Stimulated activated CD8-positive, alpha-beta memory T cell treated with anti-CD3 and anti-CD28 coated beads, Interleukin-7, amount 100 ng/mL, for 1 hour (primary cell): ENCODE measurements at places on chromosomes 2 and 18.

DNA sequence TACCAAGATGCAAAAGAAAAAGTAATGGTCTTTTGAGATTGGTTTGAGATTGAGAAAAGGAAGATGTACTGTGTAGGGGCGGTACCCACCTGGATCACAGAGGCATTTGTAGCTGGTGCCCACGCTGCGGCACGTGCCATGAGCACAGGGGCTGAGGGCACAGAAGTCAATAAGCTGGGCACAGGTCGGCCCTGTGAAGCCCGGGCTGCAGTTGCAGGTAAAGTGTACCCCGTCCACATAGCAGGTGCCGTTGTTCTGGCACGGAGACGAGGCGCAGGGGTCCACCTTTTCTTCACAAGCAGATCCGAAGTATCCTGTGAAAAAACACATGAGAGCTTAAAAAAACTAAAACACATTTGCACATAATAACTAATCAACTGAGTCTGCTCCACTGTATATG, 176.1 kb upstream of the PID1 start:
- DNase-seq: no peak

DNA sequence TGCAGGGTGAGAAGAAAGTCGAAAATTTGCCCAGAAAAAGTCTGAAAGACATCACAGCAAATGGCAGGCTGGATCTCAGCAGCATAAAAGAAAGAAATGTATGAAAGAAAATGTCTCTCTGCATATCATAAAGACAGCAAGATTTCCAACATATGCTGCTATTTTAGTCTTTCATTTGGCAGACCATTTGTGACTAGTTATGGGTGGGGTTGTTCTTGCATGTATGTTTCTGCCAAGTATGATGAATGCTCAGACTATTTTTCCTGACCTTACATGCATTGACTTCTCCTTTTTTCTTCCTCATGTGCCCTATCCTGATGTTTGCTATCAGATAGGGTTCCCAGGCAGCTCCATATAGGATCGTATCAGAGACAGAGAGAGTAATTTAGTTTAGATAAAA, 58.5 kb upstream of the PARD3B start:
- no peak for DNase-seq

GRCh38 chr2:237927986-237928385, 38.8 kb upstream of the UBE2F start:
- DNase-seq: no peak

GRCh38 chr2:120907822-120908221, 172.2 kb downstream of the GLI2 start:
- no peak for DNase-seq

GRCh38 chr2:170298861-170299429, 121.0 kb downstream of the MYO3B start:
- DNase-seq: no peak

DNA sequence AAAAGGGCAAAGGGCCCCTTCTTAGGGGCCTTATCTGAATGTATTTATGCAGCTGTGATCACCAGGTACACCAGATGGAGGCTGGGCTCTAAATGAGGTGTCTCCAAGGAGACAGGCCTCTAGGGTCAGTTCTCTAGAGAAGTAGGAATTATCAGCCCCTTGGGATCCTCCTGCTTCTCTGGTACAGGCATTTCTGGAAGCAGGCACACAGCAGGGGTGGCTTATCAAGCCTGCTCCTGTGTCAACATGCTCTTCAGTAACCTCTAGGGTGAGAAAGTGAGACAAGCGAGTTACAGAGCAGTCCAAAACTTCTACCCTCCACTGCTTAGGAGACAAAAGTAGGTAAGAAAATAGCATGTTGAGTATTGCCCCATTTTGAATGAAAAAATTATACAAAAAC, 13.8 kb downstream of the TPGS2 start:
- DNase-seq: no peak

- DNase-seq: no peak
Observed at GRCh38 chr2:207558079-207558491, 28.3 kb downstream of the CREB1 start.

DNA sequence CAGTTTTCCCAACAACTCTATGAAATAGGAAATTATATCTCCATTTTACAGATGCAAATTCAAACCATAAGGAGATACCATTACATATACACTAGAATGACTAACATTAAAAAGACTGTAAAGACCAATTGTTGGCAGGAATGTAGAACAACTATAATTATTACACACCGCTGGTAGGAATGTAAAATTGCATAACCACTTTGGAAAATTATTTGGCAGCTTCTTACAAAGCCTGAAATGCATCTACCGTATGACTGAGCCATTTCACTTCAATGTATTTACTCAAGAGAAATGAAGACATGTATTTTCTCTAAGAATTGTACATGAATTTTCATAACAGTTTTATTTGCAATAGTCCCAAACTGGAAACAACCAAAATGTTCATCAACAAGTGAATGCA, 189.1 kb upstream of the BCL2L11 start:
- no peak for DNase-seq

DNA sequence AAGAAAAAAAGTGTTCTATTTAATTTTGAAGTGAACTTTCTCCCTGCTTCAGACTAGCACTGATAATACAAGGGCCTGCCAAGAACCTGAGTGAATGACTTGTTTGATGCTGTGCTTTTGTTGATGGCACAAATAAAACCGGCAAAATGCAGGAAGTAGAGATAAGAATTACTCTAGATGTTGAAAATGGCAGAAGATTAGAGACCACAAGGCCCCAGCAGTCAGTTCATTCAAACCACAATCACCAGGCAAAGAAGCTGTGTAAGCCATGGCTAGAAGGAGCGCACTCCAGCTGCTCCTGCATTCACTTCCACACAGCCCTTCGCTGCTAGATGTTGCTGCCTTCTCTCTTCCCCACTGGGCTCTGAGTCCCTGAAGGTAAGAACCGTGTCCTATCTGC, 297.1 kb downstream of the AGPS start:
- no peak for DNase-seq

DNA sequence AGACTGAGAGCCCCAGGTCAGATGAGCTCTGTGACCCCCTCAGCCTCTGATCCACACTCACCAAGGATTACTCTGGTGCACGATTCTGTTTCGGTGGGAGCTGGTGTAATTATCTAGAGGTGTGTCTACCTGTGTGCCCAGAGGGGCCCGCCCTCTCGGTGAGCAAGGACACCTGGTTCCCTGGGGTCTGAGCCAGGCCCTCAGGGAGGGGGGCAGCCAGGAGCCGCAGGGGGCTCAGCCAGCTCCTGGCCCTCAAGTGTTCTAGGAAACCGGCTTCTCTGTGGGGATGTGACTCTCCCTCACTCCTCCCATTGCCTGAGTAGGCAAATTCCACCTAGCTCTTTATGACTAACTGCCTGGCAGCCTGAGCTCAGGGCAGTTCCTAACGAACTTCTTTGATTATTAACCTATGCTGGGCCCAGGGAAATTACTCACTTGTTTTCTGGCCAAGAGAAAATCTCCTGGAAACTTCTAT, 17.4 kb downstream of the AGAP1 start:
- DNase-seq: no peak

DNA sequence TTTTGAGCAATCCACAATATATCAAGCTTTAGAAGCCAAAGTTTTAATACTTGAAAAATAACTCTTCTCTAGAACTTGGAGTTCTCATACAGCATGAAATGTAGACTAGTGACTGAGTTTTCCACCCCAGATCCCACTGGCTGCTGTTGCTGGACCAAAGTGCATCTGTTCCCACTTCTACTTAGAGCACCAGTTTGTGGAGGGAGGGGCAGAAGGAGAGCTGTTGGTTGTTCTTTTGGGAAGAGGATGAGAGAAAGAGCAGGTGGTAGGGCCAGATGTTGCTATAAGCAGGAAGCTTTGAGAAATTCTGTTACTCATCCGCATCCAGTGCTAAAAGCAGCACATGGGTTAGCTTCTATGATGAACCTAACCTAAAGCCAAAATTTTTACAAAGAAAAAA, 59.0 kb downstream of the MBD2 start:
- no peak for DNase-seq

DNA sequence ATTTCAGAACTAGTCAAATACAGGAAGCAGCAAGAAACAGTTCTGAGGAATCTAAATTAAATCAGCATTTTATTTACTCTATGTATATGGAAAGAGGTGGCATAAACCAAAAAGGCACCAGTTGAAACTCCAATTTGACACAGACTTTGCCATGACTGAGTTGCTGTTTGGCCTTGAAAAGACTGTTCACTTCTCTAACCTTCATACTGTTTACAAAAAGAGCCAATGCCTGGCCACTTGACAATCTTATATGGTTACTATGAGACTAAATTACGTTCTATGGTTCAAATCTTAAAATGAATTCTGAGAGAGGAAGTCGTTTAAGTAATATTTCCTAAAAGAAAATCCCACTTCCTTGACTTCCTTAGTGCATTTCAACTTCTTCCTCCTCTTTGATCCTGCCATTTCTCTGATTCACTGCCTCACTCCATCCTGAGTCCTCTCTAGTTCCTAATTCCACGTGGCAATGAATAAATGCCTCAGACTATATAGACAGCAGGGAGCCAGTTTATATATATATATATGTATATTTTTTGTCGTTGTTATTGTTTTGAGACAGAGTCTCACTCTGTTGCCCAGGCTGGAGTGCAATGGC, 13.2 kb downstream of the CEP76 start:
- DNase-seq: no peak

GRCh38 chr2:129754831-129755230, 224.6 kb upstream of the RAB6C start:
- no peak for DNase-seq

- DNase-seq: no peak
Observed at GRCh38 chr2:167843217-167843616, 404.2 kb downstream of the STK39 start.

DNA sequence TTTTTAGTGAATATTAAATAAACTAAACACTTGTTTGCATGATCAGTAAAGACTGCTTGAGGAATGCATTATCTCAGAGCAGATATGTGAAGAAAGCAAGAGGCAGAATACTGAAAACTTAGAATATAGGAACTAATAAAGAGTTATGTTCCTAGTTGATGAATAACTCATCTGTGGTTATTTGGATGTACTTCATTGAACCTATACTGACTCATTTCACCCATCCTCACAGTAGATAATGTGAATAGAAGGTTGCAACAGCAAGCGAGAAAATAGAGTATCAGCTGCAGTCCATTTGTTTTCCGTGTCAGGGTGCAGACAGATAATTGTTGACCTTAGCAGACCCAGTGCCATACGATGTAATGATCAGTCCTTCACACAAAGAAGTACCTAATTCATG, 945.7 kb upstream of the LRRTM1 start:
- DNase-seq: no peak

DNA sequence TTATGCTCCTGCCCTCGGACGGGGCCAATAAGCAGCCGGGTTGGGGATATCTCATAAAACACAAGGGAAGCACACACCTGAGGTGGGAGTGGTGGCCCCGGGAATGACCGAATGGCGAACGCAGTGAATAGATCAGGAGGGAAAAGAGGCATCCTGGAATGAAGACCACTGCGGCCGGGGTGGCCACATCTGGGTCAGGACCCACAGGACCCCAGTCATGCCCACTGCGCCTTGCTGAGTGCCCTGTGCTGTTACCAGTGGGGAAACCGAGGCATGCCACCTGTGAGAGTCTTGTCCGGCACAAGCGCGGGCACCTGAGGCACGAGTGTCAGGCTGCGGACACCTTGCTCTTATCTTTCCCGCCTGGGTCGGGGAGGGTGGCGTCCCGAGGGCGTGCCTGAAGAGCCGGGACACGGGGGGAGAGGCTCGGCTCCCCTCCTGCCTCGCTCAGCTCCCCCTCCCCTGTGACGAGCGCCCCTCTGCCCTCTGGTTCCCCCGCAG, 1.6 kb downstream of the PDCD1 start:
- DNase-seq: no peak

- no peak for DNase-seq
Observed at GRCh38 chr18:76455003-76455676, 39.9 kb downstream of the ZNF516 start.

DNA sequence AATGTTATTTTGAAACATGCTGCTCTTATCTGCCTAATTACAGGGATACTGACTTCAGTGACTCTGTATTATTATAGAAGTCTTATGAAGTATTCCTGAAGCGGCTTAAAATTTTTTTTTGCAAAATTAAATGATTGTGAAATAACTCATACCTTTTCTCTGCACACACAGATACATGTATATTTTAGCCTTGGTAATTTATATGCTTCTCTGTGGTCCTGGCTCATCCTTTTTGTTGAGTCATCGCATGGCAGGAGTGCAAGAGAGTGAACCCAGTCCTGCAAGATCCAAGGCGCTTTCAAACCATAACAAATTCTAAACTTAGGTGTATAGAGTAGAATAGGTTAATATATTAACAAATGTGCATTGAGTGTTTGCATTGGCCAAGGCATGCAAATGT, 8.6 kb downstream of the CCNT2 start:
- no peak for DNase-seq

GRCh38 chr2:55054106-55054875, 4.0 kb upstream of the RTN4 start:
- DNase-seq: no peak

GRCh38 chr2:65530547-65531320, 98.3 kb upstream of the SPRED2 start:
- DNase-seq: no peak

DNA sequence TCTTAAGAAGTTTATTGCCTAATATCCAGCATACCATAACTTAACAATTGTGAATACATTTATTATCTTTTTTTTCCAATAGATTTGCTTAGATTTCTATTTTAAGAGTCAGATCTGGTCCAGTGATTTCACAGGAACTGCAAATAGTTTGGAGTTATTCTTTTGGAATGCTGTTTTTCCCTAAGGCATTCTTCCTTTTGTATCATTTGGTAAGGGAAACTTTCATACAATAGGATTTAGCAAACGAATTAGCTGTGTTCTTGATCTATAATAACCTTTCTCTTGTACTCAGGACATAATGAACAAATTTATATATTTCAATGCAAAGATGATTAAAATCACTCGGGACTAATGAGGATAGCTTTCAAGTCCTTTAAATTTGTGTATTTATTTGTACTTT, 201.6 kb downstream of the ERBB4 start:
- DNase-seq: no peak

DNA sequence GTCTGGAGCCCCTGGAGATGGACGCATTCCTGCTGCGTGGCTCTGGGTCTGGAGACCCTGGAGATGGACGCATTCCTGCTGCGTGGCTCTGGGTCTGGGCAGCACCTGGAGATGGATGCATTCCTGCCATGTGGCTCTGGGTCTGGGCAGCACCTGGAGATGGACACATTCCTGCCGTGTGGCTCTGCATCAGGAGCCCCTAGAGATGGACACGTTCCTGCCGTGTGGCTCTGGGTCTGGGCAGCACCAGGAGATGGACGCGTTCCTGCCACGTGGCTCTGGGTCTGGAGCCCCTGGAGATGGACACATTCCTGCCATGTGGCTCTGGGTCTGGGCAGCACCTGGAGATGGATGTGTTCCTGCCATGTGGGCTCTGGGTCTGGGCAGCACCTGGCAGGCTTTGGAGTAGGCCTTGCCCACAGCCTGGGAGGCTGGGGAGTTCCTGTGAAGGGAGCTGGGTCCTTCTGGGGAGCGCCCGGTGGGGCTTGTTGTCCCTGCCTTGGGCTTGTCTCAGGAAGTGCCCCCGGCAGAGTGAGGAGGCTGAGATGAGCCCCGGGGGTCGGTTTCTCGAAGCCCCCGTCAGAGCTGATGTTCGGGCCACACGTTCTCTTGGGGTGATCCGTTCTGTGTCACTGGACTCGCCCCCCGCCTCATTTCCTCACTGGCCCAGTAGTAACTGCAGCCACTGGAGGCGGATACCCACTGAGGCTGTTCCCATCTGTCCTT, 41.0 kb downstream of the SH3BP4 start:
- no peak for DNase-seq
